ENCODE measurements at places on chromosomes 7 and 10.

DNA sequence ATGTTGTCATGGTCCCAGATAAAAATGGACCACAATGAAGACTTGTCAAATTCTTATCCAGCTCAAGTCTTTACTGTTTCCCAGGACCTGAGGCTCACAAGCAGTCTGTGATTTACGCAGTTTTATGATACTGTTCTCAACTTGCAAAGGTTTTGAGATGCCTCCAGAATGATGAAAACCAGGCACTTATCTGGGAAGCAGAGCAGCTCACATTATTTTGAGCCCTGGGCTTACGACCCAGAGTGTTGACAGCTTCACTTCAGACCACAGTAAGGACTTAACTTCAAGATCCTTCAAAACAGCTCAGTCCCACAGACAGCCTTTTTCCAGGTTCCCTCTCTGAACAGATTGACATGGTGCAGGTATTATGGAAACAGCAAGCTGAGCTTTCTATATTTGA lies 236.1 kb downstream of the RNLS start:
- no peak for DNase-seq

DNA sequence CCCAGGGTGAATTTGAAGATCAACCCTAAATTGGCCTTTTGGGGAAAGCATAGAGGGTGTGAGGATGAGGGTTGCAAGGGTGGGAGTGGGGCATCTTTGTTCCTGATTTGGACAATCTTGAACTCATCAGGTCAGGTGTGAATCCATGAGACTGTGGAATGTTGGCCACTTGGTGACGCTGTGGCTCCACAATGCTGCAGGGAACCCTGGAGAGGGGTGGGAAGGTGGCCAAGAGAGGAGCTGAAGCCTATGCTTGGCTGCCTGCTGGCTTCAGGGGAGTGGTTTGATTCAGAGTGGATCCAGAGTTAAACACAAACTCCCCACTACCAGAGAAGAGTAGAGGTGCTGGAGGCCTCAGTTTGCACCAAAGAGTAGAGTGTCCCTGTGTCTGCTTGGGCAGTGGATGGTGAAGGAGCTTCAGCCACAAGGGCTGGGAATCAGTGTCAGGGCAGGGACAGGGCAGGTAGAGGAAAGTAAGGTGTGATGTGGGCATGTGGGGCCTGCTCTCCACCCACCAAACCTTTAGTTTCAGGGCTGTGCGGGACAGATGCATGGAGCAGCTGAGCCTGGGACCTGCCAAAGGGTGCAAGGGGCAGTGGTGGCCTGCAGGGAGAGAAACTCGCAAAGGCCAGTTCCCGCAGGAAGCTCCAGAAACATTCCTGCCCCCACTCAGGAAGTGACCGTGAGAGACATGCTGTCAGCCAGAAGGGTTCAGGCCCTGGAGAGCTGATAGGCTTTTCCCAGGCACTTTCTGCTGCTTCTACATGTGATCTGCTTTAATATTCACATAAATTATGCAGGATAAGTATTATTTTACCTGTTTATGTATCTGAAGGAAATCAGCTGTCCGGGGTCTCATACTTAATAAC lies 81.0 kb upstream of the PRSS58 start:
- DNase-seq, result no peak

DNA sequence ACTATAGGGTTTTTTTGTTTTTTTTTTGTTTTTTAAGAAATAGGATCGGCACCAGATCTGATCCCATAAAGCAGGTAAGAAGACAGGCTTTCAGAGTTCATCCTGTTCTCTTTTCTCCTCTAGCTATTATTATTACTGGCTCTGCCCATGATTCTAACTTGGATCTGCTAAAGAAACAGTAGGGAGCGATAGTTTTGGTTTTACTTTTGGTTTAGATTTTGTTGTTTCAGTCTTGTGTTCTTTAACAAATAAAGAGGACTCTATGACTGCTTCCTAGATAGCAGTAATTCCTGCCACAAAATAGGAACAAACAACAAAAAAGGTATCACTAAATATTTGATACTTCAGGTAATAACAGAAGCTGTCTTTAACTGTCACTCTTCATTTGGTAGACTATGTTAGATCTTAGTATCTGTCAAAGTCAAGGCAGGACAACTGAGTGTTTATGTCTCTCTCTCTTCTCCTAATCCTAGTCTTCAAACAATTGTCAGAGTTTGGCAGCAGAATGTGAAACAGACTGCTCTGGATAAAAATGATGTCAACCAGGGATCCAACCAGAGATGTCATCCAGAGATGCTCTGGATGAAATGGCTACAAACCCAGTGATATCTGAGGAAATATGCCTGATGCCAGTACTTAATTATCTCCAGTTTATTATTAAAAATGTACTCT lies 99.8 kb downstream of the KMT2C start:
- no peak for DNase-seq

DNA sequence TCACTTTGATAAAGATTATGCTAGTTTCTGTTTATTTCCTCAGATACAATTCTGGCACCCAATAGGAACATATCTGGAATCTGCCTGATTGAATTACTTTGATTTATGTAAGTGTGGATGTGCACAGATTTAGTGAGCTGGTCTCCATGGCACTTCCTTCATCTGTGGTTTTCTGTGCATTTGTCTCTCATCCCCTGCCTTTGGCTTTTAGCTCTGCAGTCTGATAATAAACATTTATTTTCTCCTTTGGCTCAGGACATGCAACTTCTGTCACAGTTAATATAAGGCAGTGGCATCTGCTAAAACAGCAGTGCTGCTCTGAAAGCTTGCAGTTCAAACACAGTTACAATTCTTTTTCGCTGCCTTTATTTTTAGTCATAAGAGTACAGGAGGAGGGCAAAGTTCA lies 273.7 kb upstream of the CHRM2 start:
- DNase-seq, result no peak

DNA sequence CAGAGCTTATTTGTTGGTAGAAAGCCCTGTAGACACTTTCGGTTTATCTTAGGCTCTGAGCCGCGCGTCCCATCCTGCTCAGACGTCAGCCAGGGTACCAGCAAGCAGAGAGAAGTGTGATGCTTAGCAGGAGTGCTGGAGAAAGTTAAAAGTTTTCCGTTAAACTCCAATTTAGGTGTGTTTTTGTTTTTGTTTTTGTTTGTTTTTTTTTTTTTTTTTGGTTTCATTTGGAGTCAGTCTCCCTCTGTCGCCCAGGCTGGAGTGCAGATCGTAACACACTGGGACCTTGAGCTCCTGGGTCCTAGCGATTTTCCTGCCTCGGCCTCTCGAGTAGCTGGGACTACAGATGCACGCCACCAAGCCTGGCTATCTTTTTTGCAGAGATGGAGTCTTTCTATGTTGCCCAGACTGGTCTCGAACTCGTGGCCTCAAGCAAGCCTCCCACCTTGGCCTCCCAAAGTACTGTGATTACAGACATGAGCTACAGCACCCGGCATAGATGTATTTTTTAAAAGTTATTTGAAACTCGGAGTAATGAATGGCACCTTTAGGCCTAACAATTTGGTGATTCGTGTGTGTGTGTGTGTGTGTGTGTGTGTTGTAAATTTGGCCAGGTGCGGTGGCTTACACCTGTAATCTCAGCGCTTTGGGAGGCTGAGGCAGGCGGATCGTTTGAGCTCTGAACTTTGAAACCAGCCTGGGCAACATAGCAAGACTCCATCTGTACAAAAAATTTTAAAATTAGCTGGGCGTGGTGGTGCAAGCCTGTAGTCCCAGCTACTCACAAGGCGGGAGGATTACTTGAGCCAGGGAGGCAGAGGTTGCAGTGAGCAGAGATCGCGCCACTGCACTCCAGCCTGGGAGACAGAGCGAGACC lies 1.3 kb upstream of the HIP1 start:
- DNase-seq, result no peak

DNA sequence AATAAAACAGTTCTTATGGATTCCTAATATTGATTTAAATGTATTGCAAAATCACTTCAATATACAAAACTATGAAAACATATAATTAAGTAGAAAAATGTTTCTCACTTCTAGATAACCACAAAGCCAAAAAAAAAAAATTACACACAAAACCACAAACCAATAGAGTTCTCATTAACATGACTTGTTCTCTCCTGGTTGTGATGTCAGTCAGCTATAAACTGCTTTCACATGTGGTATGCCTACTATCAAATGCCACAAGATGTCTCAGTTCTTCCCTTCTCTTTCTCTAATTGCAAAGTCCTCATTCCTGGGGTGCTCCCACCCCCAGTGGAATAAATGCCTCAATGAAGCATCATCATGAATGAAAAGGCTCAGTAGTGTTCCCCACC lies 16.6 kb downstream of the GNAI1 start:
- DNase-seq, result no peak

- DNase-seq, result no peak
Measured at GRCh38 chr10:14579405-14579804, 195.3 kb downstream of the FAM107B start.

DNA sequence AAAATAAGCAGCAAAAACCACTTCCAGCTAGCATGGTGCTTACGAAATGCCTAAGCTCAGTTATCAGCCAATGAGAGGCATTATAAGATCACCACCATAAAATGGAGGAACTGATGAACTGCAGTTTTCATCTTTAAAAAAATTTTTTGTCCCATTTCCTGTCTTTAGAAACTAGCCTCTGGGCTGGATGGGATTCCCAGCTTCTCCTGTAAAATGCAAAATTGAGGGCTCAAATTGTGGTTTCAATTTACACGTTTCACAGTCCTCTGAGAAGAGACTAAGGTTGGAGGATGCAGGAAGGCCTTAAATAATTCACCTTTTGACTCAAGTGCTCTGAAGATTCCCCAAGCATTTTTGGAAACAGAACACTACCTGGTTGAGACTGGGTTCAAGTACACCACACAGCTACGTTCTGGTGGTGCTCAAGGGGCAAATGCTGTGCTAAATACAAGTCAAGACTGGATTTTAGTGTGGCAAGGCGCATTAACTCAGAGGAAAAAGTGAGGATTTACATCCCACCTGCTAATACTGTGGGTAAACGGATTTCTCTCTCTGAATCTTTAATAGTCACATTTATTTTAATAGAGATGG lies 951 bp downstream of the ZNF25 start:
- DNase-seq, result no peak

DNA sequence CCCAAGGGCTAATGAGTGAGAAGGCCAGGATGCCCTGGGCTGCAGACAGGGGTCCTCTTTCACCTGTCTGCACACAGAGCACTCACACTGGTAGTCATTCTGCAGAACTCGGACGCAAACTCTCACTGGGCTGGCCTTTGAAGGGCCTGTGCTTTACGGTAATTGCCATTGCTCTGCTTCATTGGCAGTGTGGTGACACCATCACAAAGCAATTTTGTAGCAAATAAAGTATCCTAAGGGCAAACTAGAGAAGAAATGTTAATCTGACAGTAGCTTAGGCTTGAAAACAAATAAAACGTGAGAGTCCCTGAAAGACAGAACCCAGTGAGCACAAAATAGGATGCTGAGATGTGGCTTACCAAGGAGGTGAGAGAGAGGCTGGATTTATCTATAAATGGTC lies 30.6 kb upstream of the FIGNL1 start:
- no peak for DNase-seq

DNA sequence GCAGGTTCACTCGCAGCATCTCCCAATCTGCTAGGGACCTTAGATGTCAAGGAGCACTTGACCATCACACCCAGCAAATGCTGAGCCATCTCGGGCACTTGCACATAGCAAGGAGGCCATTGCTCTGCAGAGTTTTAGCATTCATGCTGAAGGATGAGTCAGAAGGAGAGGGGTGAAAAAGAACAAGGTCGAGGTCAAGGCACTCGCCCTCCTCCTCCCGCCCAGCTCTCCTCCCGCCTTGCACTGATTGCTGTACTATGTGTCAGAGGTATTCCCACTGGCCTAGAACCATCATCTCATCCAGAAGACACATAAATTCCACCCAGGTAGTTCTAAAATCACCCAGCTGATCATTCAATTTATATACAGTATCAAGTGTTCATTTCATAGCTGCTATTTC lies 255.1 kb upstream of the SP4 start:
- DNase-seq, result no peak

DNA sequence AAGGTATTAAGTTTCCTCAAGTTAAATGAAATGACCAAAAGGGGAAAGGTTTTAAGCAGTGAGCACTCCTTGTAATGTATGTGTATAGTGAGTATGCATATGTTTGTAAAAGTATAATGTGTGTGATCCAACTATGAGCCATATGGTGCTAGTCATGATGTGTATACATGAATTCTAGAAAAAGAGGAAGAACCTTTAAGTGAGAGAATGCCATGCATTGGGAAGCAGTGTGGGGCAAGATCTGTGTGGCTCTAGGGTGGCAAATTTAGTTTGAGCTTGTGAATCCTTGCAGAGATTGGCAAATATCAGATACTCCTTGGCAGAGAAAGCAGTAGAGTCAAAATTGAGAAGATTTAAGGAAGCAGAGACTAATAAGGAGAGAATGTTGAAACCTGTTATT lies 435.0 kb downstream of the AUTS2 start:
- no peak for DNase-seq
